Stimulated activated CD8-positive, alpha-beta memory T cell treated with anti-CD3 and anti-CD28 coated beads, Interleukin-7, amount 100 ng/mL, for 1 hour (primary cell): ENCODE measurements at places on chromosomes 2 and 18.

DNA sequence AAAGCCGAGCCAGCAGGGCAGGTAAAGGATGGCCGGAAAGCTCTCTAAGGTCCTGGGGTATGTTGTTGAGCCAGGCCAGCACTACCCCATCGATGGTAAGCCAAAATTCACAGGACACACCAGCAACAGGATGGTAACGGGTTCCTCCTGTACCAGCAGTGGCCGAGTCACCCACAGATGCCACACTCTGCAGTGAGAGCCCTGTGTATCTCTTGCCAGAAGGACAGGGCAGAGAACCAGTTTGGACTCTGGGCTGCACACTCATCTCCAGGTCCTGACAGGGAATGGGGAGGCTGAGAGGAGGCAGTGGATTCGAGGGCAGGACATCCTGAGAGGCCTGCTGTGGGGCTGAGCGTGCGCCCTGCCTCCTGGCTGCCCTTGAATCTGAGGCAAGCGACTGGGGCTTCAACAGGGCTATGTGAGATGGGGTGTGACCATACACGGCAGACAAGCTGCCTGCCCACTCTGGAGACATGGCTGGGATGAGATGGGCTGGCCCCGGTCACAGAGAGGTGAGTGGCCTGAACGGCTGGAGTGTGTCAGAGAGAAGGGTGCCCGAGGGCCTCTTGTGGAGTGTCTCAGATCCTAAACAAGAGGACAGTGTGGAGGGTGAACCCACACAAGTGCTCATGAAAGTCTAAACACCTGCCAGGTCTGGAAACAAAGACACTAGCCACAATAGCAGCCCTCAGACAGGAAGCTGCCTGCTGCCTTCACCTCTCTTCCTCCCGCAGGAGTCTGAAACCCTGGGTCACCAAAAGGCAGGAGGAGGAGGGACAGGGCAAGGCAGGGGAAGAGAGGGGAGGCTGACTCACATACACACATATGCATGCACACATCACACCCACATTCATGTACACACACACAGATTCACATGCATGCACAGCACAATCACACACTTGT lies 182.3 kb downstream of the LOXHD1 start:
- DNase-seq = no peak

GRCh38 chr2:73175663-73176204 lies 26.6 kb upstream of the NOTO start:
- peak; percentile 53 for DNase-seq

- no peak for DNase-seq
These were observed 99.5 kb downstream of the TCF4 start for GRCh38 chr18:55488473-55488872.

- no peak for DNase-seq
These were observed 294.4 kb upstream of the EPC2 start for GRCh38 chr2:148350199-148350598.

DNA sequence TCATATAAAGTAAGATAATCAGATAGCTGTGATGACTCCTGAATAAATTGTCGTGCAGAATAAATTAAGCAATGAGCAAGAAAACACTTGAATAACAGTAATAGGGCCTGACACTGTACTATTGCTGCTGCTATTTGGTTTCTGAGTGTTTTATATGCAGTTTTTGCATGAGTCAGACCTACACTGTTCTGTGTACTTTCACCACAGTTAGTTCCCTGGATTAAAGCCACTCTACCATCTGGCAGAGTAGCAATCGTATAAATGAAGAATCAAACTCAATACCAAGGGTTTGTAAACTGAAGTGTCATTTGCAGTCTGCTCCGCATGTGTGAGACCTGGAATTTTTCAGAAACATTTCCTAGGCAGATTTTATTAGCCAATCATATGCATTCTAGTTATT lies 398.6 kb upstream of the CDH7 start:
- DNase-seq = no peak

DNA sequence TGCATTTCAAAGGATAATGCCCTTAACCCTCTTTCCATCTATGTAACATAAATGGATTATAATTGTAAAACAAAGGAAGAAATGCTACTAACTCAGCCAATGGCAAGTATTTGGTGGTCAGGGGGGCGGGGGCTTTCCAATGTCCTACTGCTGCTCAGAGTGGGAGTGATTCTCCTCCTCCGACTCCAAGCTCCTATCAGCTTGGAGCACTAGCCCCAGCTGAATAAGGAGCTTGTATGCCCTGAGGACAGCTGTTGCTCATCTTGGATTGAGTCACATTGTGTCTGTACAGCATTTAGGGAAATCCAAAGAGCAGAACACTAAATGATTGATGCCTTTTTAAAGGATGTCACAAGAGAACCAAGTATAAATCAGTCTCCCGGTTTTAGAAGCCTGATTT lies 105.6 kb upstream of the ZNF521 start:
- DNase-seq = no peak

DNA sequence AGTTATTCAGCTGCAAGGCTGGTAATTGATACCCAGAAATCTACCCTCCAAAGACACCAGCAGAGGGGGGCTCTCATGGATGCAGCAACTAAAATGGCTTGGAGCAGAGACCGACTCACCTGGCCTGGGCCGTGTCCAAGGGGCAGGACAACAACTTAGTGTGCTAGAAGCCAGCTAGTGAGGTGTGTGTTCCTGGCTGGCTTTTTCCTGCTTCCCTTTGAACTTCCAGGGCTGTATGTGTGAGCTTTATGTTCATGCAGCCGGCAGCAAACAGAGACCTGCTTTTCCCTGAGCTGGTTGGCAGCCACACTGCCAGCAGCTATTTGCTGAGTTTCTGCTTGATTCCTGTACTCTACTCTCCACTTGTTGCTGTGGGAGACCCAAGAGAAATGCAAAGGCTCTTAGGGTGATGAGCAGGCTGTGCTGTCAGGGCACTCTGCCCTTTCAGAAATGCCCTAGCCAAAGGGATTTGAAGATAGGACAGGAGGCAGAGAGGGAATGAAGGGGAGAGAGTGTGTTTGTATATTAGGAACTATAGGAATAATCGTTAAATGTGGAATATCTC lies 23.7 kb upstream of the GRP start:
- DNase-seq = no peak

GRCh38 chr2:98634406-98635092 lies 26.2 kb downstream of the UNC50 start:
- DNase-seq = no peak

- no peak for DNase-seq
These were observed 46.8 kb downstream of the PIK3C3 start for GRCh38 chr18:42001801-42002200.
